ENCODE measurements at places on chromosomes 13 and 19.

DNA sequence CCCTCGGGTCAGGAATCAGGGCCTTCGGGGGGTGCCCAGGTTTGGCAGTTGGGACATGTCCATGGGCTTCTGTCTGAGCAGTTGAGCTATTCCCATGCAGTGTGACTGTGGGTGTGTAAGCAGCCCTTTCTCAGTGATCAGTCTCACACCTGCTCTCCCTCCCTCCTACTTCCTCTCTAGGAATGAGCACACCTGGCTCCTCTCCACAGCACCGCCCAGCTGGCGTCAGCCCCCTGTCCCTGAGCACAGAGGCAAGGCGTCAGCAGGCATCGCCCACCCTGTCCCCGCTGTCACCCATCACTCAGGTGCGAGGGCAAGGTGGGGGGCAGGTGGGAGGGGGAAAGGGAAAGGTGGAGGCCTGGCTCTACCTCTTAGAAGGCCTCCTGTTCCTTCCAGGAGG is 25.9 kb downstream of the COMP start:
- DNase-seq = no peak

DNA sequence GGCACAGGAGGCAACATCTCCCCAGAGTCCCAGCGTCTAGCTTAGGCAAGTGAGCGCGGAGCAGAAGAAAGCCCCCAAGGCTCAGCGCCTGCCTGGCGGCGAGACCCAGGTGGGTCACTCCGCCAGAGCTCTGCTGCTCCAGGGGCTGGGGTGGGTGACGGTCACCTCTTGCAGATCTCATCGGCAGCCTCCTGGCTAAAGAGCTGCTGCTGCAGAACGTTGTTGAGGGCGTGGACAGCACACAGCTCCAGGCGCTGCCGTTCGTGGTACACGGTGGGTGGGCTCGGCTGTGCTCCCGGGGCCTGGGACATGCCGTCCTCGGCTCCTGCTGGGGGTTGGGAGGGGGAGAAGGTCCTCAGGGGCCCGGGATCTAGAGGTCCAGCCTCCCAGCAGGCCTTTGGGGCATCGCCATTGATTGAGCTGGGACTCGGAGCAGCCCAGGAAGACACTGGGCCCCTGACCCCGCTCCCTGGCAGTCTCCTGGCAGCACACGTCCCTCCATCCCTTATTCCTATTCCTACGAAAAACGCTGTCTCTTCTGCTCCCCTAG is 795 bp downstream of the JOSD2 start:
- no peak for DNase-seq

DNA sequence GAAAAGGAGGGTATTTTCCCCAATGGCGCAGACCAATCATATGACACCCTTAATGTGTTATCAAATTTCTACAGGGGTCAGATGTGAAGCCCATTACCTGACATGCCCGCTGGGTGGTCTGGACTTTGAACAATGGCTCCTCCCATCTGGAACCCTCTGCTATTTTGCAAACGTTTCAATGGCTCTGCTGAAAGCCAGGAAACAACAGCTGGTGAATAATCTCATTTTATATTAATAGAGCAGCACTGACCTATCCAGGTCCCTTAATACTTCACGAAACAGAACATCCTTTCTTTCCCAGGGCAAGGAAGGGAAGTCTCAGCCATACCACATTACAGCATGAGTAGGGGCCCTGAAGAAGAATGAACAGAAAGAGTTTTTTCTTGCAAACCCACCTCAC is 20.3 kb upstream of the KPNA3 start:
- DNase-seq = no peak

DNA sequence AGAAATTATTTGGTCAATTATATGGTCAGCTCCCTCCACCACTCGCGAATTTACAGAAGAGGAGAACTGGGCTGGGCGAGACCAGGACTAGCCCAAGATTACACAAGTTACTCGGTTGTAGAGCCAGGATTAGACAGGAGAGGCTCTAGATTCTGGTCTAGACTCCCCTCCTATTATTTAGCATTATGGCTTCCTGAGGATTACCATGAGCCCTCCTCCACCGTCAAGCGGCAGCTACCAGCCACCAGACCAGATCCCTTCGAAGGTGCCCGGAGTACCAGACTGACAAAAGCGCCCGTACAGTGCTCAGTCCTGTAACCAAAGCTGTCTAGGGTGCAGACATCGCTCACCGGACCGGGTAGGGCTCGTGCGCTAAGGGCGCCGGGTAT is 497 bp upstream of the MLNR start:
- DNase-seq = no peak

Measured in stimulated activated CD4-positive, alpha-beta T cell treated with anti-CD3 and anti-CD28 coated beads, Interleukin-4, amount 100 ng/mL, for 1 hour (primary cell).